ENCODE measurements at places on chromosomes 1 and 21. TPM values are rescaled to one million over a fixed set of nuclear protein-coding genes. Genes with fewer than 3 reads are reported as not detected.

The CLCNKB gene
- not detected for total RNA-seq

The OBSCN gene
- 2.7 TPM for total RNA-seq

The KRTAP7-1 gene
- not detected for total RNA-seq

The ASTN1 gene
- under 0.01 TPM for total RNA-seq

The FAM72D gene
- total RNA-seq = 1.1 TPM

The LRRC7 gene
- not detected for total RNA-seq

The NUDT4B gene
- 26.1 TPM for total RNA-seq

The GSTM4 gene
- 18.8 TPM for total RNA-seq

The DPT gene
- 0.93 TPM for total RNA-seq

The CCDC17 gene
- 0.53 TPM for total RNA-seq

The KIF21B gene
- 0.12 TPM for total RNA-seq

The KRTAP25-1 gene
- not detected for total RNA-seq

The OR2L8 gene
- not detected for total RNA-seq

The ST6GALNAC5 gene
- 1.1 TPM for total RNA-seq

The CNR2 gene
- total RNA-seq = not detected

The LCE1A gene
- total RNA-seq = not detected

The PDZK1 gene
- total RNA-seq = 0.75 TPM

Measured in aortic smooth muscle cell (primary cell).